Activated CD4-positive, alpha-beta T cell treated with anti-CD3 and anti-CD28 coated beads for 36 hours (primary cell): ENCODE measurements at places on chromosomes 1 and 21. TPM values are rescaled to one million over a fixed set of nuclear protein-coding genes. Genes with fewer than 3 reads are reported as not detected.
A peak's percentile ranks its signal among the peaks of the same experiment; 100 is the strongest.

DNA sequence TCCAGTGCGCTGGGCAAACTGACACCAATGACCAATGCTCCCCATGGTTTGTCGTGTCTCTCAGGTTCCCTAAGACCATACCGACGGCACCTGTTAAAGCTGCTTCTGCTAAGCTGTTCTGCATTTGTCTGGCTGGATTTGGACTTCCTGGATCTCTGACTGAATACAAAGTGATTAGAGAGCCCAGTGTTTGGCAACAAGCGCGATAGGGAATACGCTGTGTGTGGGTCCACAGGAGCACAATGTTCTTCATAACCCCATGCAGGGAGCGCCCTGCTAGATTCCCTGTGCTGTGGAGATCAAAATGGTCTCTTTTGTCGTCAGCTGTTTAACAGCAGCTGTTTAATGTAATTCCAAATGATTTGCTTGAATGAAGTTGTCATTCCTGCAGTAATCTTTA, 26.0 kb upstream of the ESRRG start:
- H3K4me3 ChIP-seq = no peak overlapping the region
- H3K27ac ChIP-seq = no peak overlapping the region
- H3K27me3 ChIP-seq = no peaks in the 10 kb centered on the region
- H3K36me3 ChIP-seq = no peaks in the 10 kb centered on the region
- no peaks in the 10 kb centered on the region for H3K4me1 ChIP-seq

DNA sequence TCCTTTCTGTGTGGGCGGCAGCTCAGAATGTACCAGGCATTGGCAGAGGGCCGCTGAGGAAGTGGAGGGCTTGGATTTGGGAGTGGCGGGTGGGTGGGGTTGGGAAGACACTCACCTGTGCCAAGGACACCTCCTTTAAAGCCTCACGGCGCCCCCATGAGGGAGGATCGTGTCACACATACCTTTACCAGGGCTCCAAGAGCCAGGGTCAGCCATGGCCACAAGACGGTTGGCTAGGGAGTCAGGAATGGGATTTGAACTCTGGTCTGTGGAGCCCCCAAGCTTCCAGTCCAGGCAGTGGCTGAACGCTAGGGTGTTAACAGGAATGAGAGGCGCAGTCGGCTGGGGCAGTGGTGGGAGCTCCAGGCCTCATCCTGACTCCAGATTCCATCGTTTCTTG, 4.6 kb downstream of the NBL1 start:
- peak; percentile 65 for DNase-seq
- no peak overlapping the region for H3K27ac ChIP-seq

PBX1 gene
- 0.18 TPM for total RNA-seq

- DNase-seq = no peak
- H3K36me3 ChIP-seq = no peaks in the 10 kb centered on the region
These were observed 334.1 kb upstream of the B3GALT2 start for GRCh38 chr1:193520472-193520871.

- H3K4me3 ChIP-seq = no peak overlapping the region
- no peaks in the 10 kb centered on the region for H3K36me3 ChIP-seq
- no peak for DNase-seq
- peaks cover 8% of the 10 kb centered on the region for H3K27me3 ChIP-seq
- H3K4me1 ChIP-seq = no peaks in the 10 kb centered on the region
These were observed 19.0 kb upstream of the RGS2 start for GRCh38 chr1:192789871-192790270.

DNA sequence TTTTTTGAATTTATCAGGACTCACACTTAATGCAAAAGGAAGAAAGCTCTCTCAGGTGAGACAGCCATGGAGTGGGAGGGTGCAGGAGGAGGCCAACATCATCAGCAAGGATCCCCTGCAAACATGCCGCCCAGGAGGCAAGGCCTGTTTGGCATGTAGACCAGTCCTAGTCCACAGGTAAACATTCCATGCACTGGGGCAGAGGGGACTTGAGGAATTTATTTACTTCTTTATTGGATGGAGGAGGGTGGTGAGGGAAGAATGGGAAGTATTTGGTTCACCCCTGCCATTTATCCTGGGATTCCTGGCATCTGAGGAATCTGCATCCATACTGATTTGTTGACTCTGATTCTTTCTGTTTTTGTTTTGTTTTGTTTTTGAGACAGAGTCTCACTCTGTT, 1.5 kb upstream of the UQCRHL start:
- no peaks in the 10 kb centered on the region for H3K36me3 ChIP-seq
- no peaks in the 10 kb centered on the region for H3K4me1 ChIP-seq
- no peaks in the 10 kb centered on the region for H3K27me3 ChIP-seq
- H3K27ac ChIP-seq = no peak overlapping the region
- H3K4me3 ChIP-seq = no peak overlapping the region

GRCh38 chr1:65149351-65150107, 1.5 kb downstream of the AK4 start:
- peaks cover 20% of the 10 kb centered on the region for H3K36me3 ChIP-seq
- H3K4me3 ChIP-seq = peak overlapping the region; percentile 85

COL16A1 gene
- not detected for total RNA-seq

GRCh38 chr1:77282187-77282865, 507 bp downstream of the AK5 start:
- H3K4me3 ChIP-seq = peak overlapping the region; percentile 70
- H3K4me1 ChIP-seq = peaks cover 32% of the 10 kb centered on the region
- no peaks in the 10 kb centered on the region for H3K36me3 ChIP-seq

KCNE1 gene
- total RNA-seq = not detected

DNA sequence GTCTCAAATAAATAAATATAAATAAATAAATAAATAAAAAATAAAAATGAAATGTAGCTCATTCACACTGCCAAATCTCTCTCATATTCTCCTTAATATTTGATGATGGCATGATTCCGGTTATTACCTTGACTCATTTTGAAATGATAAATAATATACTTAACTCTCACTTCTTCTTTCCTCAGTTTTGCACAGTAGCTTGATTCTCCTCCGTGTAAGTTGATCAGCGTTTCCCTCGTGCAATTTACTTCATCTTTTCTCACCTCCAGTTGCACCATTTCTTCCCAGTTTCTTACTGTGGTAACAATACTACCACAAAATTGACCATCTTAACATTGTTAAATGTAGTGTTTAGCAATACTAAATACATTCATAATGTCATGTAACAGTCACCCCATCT, 111.6 kb downstream of the RIPK4 start:
- no peak overlapping the region for H3K27ac ChIP-seq
- no peaks in the 10 kb centered on the region for H3K36me3 ChIP-seq
- H3K4me1 ChIP-seq = no peaks in the 10 kb centered on the region
- DNase-seq = no peak

GRCh38 chr1:90381598-90381997, 335.5 kb downstream of the BARHL2 start:
- H3K27me3 ChIP-seq = no peaks in the 10 kb centered on the region
- no peak overlapping the region for H3K4me3 ChIP-seq
- DNase-seq = no peak
- no peaks in the 10 kb centered on the region for H3K36me3 ChIP-seq
- no peak overlapping the region for H3K27ac ChIP-seq
- H3K4me1 ChIP-seq = no peaks in the 10 kb centered on the region

DNA sequence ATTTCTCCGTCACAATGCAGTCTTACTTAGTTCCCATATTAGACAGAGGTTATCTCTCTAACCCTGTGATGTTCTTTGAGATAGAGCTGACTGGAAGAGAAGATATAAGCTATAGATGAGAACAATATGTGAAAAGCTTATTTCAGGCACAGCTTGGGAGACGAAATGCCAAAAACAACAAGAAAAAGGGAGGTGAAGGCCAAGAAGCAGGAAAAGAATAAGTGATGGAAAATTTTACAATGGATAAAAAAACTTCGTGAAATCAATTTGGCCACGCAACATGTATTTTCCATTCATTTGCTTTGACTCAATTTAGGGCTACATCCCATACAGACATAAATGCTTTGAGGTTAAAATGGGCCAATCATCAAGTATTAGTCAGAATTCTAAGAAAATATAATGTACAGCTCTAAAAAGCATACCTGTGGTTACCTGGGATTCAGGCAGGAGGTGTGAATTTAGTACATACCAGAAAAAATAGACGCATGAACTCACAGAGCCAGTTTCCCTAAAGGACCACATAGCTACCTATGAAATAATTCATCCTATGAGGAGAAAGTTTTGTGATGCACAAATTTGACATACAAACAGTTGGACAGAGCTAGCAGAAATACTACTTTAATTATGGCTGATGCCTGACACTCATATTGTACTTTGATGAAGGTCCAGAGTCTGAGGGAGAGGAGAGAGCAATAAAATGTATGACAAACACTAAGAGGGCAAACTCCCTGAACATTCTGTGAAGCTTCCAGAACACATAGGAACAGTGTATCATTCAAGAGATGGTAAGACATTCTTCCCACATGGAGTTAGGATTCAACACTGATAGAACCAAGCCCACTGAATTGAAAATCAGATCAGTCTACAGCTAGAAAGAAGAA, 12.1 kb downstream of the RGS1 start:
- H3K4me1 ChIP-seq = peaks cover 8% of the 10 kb centered on the region
- H3K27me3 ChIP-seq = peaks cover 2% of the 10 kb centered on the region

- no peak overlapping the region for H3K27ac ChIP-seq
- peaks cover 5% of the 10 kb centered on the region for H3K4me1 ChIP-seq
- no peak overlapping the region for H3K4me3 ChIP-seq
- H3K27me3 ChIP-seq = no peaks in the 10 kb centered on the region
These were observed 18.2 kb upstream of the DPH5 start for GRCh38 chr1:101043776-101044175.

- peaks cover 23% of the 10 kb centered on the region for H3K4me1 ChIP-seq
- H3K36me3 ChIP-seq = no peaks in the 10 kb centered on the region
- H3K4me3 ChIP-seq = no peak overlapping the region
- peaks cover 34% of the 10 kb centered on the region for H3K27me3 ChIP-seq
These were observed 25.3 kb downstream of the KNCN start for GRCh38 chr1:46526013-46526690.

ODR4 gene
- total RNA-seq = 13.1 TPM

DNA sequence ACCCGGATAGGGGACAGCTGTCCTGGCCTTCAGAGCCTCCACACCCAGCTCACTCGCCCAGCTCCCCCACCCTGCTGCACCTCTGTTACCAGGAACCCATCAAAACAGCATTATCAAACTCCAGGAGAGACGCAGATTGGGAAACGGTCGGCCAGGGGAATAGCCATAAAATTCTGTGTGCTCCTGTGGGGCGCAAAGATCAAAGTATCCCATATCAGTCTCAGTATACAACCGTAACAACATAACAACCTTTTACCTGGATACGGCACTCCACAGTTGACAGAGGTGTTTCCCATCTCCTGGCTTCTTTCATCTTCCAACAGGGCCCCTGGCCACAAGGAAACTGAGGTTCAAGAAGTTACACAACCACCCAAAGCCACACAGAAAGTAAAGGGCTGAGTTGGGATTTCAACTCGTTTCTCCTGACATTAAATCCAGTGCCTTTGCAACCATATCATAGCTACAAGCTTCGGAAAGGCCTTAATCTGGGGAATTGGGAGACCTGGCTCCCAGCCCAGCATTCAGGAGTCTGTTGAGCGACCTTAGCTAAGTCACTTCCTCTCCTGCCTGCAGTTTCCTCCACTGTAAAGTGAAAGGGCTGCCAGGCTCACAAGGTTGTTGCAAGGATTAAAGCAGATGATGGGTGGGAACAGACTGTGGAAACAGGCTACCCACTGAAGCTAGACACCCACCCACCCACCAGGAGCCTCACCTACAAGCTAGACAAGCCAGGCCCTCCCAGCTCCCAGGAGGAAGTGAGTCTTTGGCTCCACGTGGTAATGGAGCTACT, 8.1 kb upstream of the EPHB2 start:
- no peak overlapping the region for H3K4me3 ChIP-seq
- no peak overlapping the region for H3K27ac ChIP-seq
- H3K27me3 ChIP-seq = peaks cover 9% of the 10 kb centered on the region
- H3K4me1 ChIP-seq = no peaks in the 10 kb centered on the region
- no peaks in the 10 kb centered on the region for H3K36me3 ChIP-seq
- DNase-seq = no peak

CEP85 gene
- 31.1 TPM for total RNA-seq

DNA sequence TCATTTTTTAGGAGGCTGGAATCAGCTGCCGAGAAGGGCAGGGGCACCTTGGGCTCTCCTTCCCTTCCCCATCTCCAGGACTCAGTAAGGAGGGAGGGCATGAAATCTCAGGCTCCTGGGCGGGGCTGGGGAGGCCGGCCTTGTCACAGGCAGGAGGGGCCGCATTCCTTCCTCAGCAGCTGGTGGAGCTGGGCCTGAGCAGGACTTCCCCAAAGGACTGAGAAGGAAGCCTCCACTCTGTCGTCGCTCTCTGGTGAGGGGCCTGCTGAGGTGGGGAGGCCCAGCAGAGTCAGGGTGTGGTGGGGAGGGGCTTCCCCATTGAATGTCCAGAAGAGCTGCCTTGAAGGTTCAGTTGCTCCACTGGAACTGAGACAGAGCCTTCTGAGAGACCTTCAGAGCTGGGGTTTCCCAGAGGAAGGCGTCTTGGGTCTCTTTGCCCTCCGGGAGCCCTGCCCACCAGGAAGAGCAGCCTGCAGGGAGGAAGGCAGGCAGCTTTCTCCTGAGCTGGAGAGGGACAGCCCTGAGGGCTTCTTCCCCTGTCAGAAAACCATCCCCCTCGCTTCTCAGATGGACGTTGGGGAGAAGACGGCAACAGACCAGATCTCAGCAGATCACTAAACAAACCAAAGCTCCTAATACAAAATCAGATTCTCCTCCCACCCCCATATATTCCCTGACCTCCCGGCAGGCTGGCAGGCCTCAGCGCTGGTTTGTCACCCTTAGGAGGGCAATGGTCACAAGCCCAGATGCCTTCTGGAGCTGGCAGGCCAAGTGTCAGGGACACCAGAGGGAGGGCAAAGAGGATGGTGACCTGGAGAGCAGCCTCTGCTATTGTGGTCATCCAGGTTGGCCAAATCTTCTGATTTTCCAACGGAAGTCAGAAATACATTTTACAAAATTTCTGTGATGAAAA, 10.7 kb downstream of the KCNA10 start:
- no peaks in the 10 kb centered on the region for H3K4me1 ChIP-seq
- no peak overlapping the region for H3K27ac ChIP-seq
- H3K4me3 ChIP-seq = no peak overlapping the region
- H3K27me3 ChIP-seq = peaks cover 4% of the 10 kb centered on the region
- no peaks in the 10 kb centered on the region for H3K36me3 ChIP-seq

IARS2 gene
- 86.6 TPM for total RNA-seq

DNA sequence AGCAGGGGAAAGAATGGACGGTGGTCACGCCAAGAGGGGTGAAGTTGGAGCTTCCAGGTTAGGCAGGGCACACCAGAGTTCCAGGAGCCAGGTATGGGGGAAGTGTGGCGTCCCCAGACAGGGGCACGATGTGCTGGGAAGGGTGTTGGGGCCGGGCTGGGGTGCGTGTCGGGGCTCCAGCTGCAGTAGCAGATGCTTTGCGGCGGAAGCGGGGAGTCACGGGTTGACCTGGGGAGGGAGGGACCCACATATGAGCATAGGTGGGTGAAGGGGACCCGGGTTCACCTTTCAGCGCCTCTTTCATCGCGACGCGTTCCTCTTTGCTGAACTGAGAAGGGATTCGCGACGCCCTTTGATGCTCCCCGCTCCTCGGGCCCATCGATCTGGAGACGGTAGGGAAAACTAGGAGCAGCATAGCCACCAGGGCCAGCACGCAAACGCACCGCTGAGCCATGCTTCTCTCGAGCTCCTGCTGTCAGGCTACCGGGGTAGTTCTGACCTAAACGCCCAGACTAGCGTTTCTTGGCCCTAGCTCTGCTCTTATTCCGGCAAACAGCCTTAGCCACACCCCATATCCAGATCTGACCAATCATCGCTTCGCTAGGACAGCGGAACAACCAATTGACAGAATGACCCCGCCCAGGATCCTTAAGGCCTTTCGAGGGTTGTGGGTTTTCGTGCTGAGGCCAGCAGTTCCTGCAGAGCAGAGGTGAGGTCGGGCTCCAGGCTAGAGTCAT, at the start of gene PM20D1:
TSS of gene PM20D1 (minus strand) at position 514 of the 737 bp plus-strand sequence. CDS start at position 454, 60 bp downstream.
- H3K36me3 ChIP-seq = no peaks in the 10 kb centered on the region
- H3K4me3 ChIP-seq = peak within 1 kb of the TSS; percentile 83
- H3K27me3 ChIP-seq = no peaks in the 10 kb centered on the region
- peaks cover 28% of the 10 kb centered on the region for H3K4me1 ChIP-seq
- peak; percentile 89 for DNase-seq

GRCh38 chr1:18535391-18536210, 54.9 kb downstream of the KLHDC7A start:
- H3K4me1 ChIP-seq = no peaks in the 10 kb centered on the region
- H3K27me3 ChIP-seq = peaks cover 21% of the 10 kb centered on the region
- H3K4me3 ChIP-seq = no peak overlapping the region
- H3K36me3 ChIP-seq = no peaks in the 10 kb centered on the region
- H3K27ac ChIP-seq = no peak overlapping the region
